ENCODE measurements at places on chromosomes 2 and 18. TPM values are rescaled to one million over a fixed set of nuclear protein-coding genes. Genes with fewer than 3 reads are reported as not detected.

Gene CMPK2
- polyA plus RNA-seq = 4.2 TPM

DNA sequence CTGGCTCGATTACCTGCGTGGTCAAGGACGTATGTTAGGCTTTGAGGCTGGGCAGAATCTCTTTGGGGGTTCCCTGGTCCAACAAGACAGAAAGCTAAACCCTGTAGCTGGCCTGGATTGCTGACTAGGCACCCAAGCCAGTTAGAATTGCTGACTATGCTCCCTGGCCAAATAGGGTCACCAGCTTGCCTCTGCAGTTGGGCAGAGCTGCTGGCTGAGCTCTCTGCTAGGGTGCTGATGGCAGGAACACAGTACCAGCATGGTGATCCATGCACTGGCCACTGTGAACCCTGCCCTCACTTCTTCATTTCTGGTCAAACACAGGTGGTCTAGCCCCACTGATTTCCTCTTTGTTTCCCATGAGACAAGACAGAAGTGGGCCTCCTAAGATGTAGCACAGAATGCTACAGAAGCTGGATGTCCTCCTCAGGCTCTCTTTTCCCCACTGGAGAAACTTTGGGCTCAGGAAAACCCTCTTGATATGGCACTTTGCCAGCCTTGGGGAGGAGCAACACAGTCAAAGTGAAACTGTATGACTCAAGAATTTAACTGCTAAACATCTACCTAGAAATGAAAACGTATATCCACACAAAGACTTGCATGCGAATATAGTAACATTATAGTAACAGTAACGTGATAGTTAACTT is 20.8 kb downstream of the SP140L start:
- DNase-seq = no peak

GRCh38 chr2:95551055-95551568 is 40.7 kb upstream of the TRIM43 start:
- DNase-seq = no peak

DNA sequence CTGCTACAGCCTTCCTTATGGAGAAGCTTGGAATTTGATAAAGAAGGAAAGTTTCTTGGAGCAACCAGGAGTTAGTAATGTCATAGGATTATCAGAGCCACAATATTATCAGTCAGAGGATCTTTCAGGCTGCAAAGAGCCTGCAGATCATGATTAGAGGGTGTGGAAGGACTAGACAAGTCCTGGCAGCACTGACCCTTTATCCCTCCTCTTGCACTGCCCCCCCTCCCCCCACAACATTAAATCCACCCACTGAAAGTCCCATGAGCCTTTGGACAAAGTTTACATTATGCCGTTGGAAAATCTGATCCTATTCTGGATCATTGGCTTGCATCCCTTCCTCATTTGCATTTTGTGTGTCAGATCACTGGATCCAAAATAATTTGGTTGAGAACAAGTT is 18.7 kb upstream of the IMPA2 start:
- no peak for DNase-seq

Gene G6PC2
- polyA plus RNA-seq = 0.05 TPM

- DNase-seq = no peak
Measured at GRCh38 chr2:71417300-71418202, 35.8 kb upstream of the DYSF start.

GRCh38 chr2:182890773-182891378 is 24.4 kb upstream of the FRZB start:
- no peak for DNase-seq

DNA sequence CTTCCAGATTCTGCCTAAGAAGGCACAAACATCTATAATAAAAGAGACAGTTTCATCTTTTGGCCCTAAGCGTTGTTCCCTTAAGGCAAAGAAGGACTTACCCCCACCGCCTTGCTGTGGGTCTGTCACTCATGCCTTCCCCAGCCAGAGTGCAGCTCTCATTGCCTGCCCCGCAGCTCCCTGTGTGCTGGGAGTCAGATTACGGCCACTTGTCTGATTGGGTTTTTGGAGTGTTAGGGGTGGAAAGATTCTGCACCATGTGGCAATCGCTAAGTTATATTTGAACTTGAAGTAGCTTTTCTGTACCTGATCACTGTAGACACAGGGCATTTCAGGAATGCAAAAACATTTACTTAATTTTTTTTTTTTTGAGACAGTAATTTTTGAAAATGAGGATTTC is at the start of gene AQP4:
Gene AQP4 (minus strand): TSS at position 151 of the 400 bp plus-strand sequence. CDS start 18 bp downstream, at position 133.
- DNase-seq = no peak

Gene VWC2L
- polyA plus RNA-seq = 0.10 TPM

DNA sequence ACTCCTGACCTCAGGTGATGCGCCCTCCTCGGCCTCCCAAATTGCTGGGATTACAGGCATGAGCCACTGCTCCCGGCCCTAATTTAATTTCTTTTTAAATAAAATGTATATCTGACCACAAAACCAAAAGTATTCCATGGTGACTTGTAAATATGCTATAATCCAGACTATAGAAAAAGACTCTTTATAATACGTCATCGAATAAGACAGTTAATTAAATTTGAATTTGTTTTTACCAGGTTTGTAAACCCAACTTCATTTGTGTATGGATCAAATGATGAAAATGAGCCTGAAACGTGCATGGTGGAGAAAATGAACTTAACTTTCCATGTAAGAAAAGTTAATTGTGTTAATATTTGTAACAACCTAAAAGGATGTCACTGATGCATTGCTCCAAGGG is 69.9 kb downstream of the ITGA4 start:
- DNase-seq = no peak

DNA sequence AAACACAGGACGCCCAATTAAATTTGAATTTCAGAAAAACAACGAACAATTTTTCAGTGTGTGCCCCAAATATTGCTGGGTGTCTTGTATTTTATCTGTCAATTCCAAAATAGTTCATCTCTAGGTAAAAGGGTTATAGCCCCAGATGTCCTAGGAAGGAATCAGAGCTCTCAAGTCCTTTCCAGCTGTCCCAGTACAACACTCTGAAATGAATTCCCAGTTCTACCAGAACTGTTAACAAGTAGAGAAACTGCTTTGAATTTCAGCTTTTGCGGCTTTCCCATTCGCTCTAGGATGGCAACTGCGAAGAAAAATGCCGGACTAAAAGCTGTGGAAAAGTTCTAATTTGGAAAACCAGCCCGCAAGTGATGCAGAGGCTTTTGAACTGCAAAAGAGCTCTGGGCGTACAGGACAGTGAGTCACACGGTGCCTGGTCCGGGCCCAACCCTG is 497 bp upstream of the GIGYF2 start:
- DNase-seq = no peak

DNA sequence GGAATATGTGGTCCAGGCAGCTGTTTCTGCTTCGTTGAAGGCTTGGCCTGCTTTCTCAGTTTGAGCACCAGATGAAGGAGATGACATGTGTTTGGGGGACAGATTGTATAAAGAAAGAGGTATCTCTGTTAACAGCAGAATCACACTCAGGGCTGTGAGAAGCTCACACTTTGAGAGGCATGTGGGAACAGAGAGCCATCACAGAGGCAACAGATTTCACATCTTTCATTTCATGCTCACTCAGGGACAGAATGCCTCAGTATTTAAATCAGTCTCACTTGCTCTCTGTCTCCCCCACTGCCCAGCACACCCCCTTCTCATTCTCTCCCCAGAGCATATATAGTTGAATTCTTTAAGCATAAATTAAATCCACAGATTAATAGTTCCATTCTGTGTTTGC is 37.4 kb downstream of the KIAA2012 start:
- DNase-seq = no peak

DNA sequence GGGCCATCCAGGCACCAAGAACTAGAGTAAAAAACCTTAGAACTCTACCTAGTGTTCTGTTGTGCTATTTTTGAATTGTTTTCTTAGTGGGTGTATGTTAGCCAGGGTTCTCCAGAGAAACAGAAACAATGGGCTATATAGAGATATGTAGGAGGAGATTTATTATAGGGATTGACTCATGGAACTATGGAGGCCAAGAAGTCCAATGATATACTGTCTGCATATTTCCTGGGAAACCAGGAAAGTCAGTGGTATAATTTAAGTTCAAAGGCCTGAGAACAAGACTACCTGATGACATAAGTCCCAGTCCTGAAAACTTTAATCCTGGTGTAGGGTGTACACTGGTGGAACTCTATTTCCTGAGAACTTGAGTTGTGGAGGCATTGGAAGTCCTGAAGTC is 108.7 kb upstream of the ACVR1 start:
- no peak for DNase-seq

Gene DRC1
- 3.9 TPM for polyA plus RNA-seq

- no peak for DNase-seq
Measured at GRCh38 chr2:42314892-42315468, 46.0 kb downstream of the COX7A2L start.

GRCh38 chr2:134178138-134178877 is 75.6 kb upstream of the MGAT5 start:
- DNase-seq = no peak

DNA sequence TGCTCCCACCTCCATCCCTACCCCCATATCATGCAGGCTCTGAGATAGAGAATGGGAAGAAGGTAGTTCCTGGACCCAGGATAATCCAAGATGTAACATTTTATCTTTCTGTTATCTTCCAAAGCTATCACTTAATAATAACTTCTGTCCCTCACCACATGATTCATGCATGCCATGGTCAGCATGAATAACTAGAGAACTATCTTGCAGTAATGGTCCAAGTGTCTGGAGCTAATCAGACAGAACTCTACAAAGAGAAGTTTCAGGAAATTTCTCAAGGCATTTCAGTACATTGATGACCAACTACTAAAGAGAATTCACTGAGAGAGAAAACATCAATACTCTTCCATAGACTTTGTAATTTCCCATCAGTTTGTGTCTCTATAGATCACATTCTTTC is 1469.7 kb upstream of the PIK3C3 start:
- DNase-seq = no peak

Gene MSH2
- 75.0 TPM for polyA plus RNA-seq

DNA sequence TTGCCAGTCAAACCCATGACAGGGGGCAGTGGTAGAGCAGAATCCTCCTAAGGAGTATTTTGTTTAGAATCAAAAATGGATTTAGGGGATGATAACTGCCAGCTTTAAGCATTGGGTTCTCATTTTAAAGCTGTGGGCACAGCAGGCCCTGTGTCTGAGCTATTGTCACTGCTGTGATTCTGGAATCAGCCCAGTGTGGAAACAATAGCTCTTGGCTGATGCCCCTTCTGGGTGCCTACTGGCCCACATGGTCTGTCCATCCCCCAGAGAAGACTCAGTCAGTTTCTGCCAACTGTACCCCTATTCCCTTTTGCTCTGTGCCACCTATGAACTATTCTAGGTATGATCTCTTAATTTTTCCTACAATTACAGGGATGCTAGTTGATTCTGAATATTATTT is 91.7 kb upstream of the LRRTM1 start:
- no peak for DNase-seq

- no peak for DNase-seq
Measured at GRCh38 chr2:11370377-11371091, 26.1 kb upstream of the ROCK2 start.

- no peak for DNase-seq
Measured at GRCh38 chr2:101748000-101748399, 50.5 kb downstream of the MAP4K4 start.

DNA sequence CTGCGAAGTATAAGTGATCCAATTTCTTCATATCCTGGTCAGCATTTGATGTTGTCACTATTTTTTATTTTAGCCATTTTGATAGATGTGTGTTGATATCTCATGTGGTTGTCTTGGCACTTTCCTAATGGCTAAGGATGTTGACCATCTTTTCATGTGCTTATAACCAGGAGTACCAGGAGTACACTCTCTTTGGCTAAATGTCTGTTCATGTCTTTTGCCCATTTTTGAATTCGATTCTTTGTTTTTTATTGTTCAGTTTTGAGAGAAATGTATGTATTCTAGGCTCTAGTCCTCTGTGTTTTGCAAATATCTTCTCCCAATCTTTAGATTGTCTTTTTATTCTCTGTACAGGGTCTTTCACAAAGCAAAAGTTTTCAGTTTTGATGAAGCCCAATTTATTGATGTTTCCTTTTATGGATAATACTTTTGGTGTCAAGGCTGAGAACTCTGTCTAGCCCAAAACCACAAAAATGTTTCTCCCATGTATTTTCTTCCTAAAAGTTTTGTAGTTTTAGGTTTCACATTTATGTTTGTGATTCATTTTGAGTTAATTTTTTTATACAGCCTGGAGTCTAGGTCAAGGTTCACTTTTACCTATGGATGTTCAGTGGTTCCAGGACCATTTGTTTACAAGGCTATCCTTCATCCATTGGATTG is 65.4 kb downstream of the SDC1 start:
- DNase-seq = no peak
